ENCODE measurements at places on chromosomes 2 and 18.

- DNase-seq, result no peak
Observed at GRCh38 chr2:219049282-219049681, 8.0 kb upstream of the CFAP65 start.

- DNase-seq, result no peak
Observed at GRCh38 chr2:15425712-15426111, 135.4 kb downstream of the NBAS start.

GRCh38 chr2:152089238-152089637 lies 9.6 kb downstream of the CACNB4 start:
- DNase-seq, result no peak

DNA sequence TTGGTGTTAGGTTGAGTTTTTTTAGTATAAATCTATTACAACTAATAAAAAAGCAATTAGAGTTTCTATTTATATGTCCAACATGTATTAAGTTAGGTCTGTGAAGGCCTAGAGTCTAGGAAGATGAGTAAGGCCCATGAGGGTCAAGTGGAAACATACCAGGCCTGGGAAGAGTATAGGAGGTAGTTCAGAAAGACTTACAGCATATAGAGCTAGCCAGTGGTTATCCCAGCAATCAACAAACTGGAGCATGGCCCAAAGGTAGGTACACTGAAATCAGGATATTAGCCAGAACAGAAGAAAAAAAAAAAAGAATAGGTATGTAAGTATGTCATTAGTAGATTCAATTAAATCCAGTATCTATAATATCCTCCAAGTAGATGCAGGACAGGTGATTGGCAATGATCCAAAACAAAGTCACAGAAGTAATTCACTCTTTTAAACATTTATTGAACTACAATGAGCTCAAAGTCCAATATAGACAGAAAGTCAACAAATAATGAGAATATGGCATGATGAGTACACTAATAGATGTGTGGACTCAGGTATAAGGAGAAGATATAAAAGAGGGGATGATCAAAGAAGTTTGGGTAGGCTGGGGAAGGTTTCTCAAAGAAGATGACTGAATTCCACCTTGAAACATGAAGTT lies 70.3 kb downstream of the IKZF2 start:
- no peak for DNase-seq

GRCh38 chr2:54189539-54189938 lies 66.5 kb downstream of the TSPYL6 start:
- no peak for DNase-seq

DNA sequence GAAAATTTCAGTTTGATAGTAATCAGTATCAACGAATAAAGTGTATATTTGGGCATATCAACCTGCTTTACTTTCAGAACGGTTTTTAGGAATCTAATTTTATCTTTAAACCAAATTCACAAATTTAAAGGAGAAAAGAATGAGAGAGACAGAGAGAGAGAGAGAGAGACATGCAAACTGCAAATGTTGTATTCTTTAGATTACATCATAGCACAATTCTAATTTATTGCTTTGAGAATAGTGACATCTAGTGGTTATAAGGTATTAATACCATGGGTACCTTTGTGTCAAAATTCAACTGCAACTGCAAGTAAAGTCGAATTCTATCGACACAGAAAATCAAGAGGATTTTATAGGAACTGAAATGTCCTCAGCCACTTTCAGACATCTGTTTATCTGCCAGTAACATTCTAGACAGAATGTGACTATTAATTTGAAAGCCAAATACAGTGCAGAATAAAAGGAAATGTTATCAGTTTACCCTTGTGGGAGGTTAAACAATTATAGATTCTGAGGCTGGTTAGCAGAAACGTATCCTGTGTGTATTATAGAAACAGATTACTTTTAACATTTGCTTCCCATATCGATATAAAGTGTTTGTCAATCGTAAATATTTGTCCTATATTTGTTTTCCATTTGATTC lies 529.8 kb upstream of the VRK2 start:
- no peak for DNase-seq

DNA sequence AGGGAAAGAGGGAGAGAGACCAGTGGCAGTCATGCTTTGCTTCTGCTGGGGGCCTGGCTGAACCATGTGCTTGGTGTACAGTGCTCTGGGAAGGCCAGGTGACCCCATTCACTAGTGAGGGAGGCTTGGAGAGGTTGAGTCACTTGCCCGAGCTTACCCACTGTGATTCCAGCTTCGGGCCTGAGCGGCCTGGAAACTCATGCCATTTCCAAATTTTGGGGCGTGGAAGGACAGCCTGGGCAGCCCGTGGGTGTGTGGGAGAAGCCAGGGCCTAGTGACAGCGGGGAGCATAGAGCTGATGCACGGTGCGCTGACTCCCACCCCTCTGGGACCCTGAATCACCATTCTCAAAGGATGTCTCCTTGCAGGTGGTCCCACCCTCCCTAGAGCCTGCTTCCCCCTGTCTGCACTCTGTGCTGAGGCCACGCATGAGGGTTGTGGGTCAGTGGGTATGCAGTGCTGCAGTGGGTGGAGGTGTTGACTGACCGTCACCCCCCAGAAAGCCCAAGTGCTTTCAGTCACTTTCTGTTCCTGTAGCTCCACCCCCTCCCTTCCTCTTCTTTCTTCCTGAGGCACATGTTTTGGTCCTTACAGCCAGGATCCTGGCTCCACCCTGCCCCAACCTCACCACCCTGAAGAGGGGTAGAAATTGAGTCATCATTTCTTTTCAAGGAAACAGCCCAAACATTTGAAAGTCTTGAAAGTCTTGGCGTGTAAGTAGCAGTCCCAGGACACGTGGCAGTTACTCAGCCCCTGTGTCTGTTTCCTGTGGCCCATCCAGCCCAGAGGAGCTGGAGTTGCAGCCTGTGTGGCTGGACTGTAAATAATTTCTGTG lies 69.3 kb upstream of the MCFD2 start:
- peak; percentile 53 for DNase-seq

DNA sequence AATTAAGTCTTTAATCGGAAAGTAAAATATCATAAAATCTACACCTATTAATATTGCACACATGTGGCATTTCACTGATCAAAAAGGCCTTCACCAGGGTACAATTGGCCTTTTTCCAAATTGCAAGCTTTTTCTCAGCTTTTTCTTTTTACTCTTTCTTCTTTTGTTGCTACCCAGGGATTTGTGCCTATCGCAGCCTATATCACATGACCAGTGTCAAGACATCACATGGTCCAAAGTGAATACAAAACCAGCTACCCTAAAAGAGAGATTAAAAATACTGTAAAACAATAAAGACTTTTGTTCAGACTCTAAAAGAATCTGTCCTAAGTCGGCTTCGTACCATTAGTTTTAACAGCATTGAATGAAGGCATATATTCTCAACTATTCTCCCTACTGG lies 15.0 kb upstream of the OTX1 start:
- DNase-seq, result no peak

DNA sequence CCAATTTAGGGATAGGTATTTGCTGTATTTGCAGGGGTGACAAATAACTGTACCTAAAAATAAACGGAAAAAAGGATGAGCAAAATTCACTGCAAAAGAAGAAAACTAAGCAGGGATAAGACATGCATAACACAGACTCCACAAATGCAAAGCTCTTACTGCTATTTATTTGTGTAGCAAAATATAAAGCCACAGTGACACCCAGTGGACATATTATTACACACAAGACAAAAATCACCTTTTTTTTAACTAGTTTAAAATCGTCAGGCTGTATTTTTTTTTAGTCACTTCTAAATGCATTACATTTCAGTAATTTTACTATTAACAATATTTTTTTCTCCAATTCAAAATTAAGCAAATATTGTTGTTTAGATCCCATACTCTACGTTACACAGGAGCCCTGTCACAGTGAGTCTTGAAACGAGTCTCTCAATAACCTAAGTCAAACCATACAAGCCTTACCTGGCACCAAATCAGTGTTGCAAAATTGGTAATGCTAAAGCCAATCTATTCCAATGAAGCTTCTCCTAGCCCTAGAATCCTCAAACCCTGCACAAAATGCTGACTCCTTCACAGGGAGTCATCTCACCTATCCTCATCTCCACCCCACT lies 23.7 kb downstream of the METTL4 start:
- no peak for DNase-seq

DNA sequence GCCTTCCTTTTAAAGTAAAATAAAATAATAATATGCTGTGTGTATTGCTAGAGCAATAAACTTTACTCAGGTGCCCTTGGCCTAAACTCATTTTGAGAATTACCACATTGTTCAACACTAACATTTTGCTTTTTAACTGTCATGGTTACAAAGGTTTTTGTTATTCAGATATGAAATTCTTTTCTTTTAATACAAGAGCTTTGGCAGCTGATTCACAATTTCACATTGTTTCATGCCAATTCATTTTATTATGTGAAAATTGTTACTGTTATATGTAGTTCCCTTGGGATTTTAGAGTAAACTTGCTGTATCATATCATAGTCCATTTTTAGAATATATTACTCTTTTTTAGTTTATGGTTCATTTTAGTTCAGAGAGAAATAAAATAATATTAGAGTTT lies 65.8 kb upstream of the ZNF804A start:
- no peak for DNase-seq

- DNase-seq, result no peak
Observed at GRCh38 chr2:239182981-239183791, 217.6 kb downstream of the HDAC4 start.

DNA sequence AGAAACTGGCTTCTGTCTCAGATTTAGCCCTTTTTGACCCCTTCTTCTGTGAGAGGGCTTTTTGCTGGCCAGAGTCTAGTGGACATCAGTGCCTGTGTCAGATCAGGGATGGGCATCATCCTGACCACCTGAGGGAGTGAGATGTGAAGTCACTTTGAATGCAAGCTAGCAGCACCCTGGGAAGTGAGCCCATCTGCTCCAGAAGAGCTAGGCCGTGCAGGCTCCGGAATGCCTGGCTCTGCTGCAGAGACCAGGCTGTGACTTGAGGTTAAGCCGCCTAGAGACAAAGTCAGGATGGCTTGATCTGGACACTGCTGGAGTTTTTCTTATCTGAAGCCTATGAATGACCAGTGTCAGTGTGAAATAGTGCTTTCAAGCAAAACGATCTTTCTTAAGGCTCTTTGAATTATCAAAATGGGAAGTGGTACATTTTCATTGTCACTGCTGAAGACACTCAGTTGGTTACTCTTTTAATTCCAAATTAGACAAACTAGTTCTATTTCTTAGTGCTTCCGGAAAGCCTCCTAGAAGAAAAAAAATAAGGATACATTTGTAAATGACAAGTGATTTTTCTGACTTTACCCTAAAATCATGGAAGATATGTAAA lies 20.8 kb downstream of the DGUOK start:
- DNase-seq, result no peak

DNA sequence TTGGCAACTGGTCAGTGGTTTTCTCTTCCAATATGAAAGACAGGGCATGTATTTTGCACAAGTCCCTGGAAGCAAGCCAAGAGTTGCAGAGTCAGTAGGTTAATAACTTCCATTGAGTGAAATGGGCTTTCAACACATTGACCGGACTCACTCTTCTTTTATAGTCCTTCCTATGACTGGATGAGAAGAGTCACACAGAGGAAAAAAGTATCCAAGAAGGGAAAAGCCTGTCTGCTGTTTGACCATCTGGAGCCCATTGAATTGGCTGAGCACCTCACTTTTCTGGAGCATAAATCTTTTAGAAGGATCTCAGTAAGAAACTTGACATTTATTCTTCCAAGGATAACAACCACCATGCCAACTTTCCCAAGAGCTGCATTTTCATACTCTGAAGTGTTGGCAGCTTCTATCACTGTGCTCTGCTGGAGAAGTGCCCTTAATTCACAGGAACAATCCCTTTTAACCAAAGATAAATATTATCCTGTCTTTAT lies 45.4 kb downstream of the RASGRP3 start:
- no peak for DNase-seq

DNA sequence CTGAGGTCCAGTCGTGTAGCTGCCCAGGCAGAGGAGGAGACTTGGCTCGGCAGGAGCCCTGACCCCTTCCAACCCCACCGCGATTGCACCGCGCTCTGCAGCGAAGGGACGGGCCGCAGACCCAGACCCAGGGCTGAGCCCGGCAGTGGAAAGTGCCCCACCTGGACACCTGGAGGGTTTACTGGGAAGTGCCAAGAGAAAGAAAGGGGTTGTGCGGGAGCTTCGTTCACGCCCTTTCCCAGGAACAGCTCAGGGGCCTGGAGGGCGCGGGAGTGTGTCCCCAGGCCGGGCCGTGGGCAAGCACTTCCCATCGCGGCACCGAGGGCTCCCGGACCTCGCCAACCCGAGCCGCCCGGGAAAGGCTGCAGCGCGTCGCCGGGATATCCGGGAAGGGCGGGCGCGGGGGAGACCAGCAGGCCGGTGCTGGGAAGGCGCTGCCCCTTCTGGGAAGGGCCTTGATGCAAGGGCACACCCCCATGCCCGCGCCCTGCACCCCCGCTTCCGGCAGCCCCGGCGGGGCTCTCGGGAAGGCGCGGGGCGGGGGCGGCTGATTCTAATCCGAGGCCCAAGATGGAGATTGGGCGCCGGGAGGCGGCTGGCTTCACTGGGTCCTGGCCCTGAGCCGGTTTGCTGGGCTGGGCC lies 36.1 kb upstream of the MRPL33 start:
- peak; percentile 45 for DNase-seq

- DNase-seq, result no peak
Observed at GRCh38 chr2:66467718-66468117, 32.8 kb downstream of the MEIS1 start.

GRCh38 chr2:190889175-190889943 lies 8.7 kb downstream of the GLS start:
- no peak for DNase-seq

DNA sequence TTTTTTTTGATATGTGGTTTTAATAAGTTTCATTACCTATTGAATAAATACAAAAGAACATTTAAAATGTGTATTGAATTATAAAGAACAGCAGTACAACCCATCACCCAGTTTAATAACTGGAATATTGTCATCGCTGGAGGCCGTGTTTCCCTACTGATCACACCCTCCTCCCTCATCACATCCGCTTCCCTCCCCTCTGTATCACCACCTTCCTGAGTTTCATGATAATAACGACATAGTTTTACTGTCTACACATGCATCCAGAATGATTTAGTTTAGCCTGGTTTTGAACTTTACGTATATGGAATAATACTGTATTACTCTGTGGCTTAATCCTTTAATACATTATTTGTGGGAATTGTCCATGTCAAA lies 2.1 kb downstream of the SERPINB8 start:
- DNase-seq, result no peak

DNA sequence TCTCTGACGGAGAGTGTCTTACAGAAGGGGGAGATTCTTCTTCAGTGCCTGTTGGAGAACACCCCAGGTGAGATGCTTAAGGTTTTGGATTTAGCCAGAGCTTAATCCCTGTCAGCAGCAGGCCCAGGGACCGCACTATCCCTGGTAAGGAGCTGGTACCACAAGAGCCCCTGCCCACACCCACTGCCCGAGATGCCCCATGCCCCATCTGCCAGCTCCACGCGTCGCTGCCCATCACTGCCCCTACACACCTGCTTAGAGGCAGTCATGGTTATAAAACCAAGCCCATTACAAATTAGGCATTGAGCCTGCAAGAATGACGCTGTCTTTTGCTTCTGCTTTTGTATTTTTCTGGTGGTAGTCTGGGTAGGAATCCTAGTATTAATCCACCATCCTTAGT lies 21.7 kb downstream of the CEP68 start:
- no peak for DNase-seq

GRCh38 chr18:48215876-48216638 lies 193.1 kb downstream of the ZBTB7C start:
- DNase-seq, result no peak

GRCh38 chr2:187079901-187080300 lies 230.9 kb upstream of the ZSWIM2 start:
- DNase-seq, result no peak
